Activated naive CD4-positive, alpha-beta T cell treated with anti-CD3 and anti-CD28 coated beads, Interleukin-2, amount 50 U/mL, for 72 hours (primary cell): ENCODE measurements at places on chromosomes 7 and 10.

DNA sequence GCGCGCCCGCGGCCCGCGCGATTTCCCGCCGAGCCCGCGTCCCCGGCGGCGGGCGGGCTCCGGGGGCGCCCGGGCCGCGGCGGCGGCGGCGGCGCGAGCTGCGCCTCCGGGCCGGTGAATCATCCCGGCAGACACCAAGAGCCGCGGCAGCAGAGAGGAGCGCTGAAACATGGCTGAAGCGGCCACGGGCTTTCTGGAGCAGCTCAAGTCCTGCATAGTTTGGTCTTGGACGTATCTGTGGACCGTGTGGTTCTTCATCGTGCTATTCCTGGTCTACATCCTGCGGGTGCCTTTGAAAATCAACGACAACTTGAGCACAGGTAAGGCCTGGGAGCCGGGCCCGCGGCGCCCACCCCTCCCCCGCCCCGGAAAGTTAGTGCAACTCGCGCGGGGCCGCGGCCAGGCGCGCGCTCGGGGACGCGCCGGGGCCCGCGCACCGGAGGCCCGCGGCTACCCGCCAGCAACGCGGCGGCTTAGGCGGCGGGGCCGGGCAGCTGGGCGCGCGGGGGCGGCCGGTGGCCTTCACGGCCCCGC lies at the start of gene ST7:
ST7 (plus strand) TSS at position 130 of the 534 bp plus-strand sequence; CDS start at position 170, 40 bp downstream.
- peak; percentile 63 for DNase-seq

GRCh38 chr7:23345601-23346000 lies 46.5 kb downstream of the MALSU1 start:
- no peak for DNase-seq

GRCh38 chr7:158049271-158049670 lies 538.4 kb downstream of the PTPRN2 start:
- no peak for DNase-seq

GRCh38 chr10:124127965-124128810 lies 34.8 kb upstream of the CHST15 start:
- DNase-seq = no peak

DNA sequence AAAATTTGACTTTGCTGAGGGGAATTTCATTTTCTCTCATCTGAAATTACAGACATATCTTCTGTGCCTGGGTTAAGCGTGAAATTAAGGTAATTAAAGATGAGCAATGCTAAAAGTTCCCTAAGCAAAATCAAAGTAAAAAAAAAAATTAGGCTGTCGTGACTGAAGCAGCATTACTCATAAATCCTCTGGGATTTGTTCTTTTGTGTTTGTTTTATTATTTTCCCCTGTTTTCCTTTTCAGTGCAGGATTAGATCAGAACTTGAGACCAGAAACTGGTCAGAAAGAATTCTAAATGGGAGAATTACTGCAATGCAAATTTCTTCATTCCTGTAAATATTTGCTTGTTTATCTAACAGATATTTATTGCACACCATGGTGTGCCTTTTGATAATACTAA lies 141.4 kb upstream of the BET1 start:
- no peak for DNase-seq

GRCh38 chr10:68848281-68848680 lies 20.9 kb downstream of the STOX1 start:
- DNase-seq = no peak

DNA sequence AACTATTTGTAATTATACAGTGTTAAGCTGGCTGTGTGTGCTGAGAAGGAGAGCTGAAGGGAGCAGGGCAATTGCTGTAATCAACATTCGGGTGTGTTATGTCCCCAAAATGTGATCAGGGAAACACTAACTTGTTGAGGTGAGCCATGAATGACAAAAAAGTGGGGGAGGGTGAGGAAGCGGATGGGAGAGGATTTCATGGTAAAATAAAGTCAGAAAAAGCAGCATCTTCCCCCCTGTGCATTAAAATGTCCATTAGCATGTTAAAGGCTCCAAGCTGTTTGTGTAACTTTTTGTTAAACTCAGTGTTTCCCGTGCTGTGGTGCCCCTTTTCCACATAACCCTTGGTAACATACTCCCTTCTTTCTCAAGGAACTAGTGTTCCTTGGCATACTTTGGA lies 84.9 kb downstream of the ARID5B start:
- no peak for DNase-seq

DNA sequence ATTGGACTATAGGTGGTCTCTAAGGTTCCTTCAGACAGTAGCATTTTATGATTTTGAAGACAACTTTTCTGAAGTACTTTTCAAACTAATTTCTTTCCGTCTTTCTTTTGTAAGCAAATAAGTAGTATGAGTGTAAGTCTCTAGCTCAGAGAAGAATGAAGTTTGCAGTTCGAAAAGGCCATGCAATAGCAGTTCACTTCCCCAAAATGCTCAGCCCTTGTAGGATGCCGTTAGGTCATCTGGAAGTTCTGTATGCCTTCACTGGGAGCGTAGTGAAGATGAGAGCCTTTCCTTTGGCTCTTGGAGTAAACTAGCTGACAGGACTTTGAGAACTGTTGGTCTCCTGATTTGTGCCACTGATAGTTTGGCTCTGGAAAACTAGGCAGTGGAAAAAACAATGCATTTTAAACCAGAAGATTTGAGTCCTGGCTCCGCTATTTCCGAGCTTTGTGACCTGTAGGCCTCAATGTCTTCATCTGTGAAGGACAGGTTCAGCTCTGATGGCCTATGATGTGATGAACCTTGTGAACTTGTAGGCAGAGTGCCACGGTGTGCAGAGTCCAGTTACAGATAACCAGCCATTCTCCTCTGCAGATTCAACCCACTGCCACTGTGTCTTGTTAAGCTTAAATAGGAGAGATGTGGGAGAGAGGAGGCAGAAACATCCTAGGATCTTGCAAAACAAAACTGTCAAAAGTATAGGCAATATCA lies 18.8 kb downstream of the SGPL1 start:
- no peak for DNase-seq

GRCh38 chr10:59967079-59967478 lies 60.7 kb upstream of the CCDC6 start:
- DNase-seq = no peak

GRCh38 chr10:22988581-22989360 lies 60.9 kb downstream of the ARMC3 start:
- no peak for DNase-seq

GRCh38 chr10:58511765-58512490 lies 744 bp upstream of the BICC1 start:
- DNase-seq = no peak

DNA sequence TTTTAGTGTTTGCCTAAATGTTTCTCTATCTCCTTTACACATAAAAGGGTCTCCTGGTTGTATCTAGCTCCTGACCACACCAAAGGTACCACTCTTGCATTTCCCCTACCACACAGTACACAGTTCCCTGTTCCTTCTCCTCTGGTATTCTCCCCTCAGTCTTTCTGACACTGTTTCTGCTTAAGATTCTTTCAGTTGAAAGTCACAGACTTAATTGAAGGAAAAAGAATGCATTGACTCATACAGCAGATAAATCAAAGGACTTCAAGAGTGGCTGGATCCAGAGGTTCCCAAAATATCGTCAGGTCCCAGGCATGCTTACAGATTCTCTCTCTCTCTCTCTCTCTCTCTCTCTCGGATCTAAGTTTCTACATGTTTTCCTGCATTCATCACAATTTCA lies 185.6 kb upstream of the LRGUK start:
- no peak for DNase-seq

GRCh38 chr7:117146511-117146910 lies 176.3 kb downstream of the WNT2 start:
- no peak for DNase-seq

GRCh38 chr10:84333864-84334451 lies 5.6 kb downstream of the CCSER2 start:
- DNase-seq = peak; percentile 40

DNA sequence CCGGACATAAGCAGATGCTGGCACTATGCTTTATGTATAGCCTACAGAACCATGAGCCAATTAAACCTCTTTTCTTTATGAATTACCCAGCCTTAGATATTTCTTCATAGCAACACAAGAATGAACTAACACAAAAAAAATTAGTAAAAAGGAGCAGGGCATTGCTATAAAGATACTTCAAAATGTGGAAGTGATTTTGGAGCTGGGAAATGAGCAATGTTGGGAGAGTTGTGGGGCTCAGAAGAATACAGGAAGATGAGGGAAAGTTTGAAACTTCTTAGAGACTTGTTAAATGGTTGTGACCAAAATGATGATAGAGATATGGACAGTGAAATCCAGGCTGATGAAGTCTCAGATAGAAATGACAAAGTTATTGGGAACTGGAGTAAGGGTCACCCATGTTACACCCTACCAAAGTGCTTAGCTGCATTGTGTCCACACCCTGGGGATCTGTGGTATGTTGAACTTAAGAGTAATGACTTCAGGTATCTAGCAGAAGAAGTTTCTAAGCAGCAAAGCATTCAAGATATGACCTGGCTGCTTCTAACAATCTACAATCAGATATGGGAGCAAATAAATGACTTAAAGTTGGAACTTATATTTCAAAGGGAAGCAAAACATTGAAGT lies 24.2 kb downstream of the PNLIPRP3 start:
- DNase-seq = no peak
